Osteocyte (in vitro differentiated cells): ENCODE measurements at places on chromosomes 6 and 20. TPM values are rescaled to one million over a fixed set of nuclear protein-coding genes. Genes with fewer than 3 reads are reported as not detected.

GRCh38 chr6:107418118-107418517 is 41.2 kb downstream of the PDSS2 start:
- DNase-seq: no peak

Gene F13A1
- 2.8 and 3.6 TPM in 2 replicates for total RNA-seq

- no peak for DNase-seq
Observed at GRCh38 chr6:138031417-138031816, 75.8 kb downstream of the PERP start.

- no peak for DNase-seq
Observed at GRCh38 chr6:16477367-16478149, 239.2 kb downstream of the GMPR start.

GRCh38 chr6:157461000-157461915 is 80.3 kb downstream of the ZDHHC14 start:
- no peak for DNase-seq

- DNase-seq: no peak
Observed at GRCh38 chr6:28239636-28240035, 12.4 kb downstream of the ZKSCAN4 start.

DNA sequence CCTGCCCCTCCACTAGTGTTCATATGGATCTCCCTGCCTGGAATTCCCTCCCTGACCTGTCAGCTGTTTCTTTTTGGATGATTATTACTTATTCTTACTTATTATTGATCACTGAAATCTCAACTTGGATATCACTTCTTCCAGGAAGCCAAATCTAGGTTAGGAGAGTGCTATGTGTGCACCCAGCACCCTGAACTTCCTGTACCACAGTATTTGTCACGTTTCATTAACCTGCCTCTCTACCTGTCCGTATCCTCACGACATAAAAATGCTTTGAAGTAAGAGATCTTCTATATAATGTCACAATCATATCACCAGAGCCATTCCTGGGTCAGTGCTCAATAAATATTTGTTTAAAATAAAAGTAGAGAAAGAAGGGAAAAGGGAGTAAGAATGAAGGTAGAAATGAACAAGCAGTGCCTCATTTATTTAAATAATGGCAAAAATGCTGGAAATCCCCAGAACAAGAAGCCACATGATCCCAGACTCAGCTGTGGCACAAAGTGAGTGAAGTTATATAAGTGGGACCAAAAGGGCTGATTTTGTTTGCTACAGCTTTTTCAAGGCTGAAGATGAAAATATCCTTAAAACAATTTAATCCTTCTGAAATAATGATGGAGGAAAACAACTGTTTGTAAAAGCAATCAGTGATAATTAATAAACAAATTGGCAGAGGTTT is 88.0 kb upstream of the MANEA start:
- no peak for DNase-seq
